A549 (cell line): ENCODE measurements at places on chromosomes 4 and X.

- DNase-seq, result no peak
Measured at GRCh38 chr4:88880501-88881226, 176.3 kb downstream of the FAM13A start.

DNA sequence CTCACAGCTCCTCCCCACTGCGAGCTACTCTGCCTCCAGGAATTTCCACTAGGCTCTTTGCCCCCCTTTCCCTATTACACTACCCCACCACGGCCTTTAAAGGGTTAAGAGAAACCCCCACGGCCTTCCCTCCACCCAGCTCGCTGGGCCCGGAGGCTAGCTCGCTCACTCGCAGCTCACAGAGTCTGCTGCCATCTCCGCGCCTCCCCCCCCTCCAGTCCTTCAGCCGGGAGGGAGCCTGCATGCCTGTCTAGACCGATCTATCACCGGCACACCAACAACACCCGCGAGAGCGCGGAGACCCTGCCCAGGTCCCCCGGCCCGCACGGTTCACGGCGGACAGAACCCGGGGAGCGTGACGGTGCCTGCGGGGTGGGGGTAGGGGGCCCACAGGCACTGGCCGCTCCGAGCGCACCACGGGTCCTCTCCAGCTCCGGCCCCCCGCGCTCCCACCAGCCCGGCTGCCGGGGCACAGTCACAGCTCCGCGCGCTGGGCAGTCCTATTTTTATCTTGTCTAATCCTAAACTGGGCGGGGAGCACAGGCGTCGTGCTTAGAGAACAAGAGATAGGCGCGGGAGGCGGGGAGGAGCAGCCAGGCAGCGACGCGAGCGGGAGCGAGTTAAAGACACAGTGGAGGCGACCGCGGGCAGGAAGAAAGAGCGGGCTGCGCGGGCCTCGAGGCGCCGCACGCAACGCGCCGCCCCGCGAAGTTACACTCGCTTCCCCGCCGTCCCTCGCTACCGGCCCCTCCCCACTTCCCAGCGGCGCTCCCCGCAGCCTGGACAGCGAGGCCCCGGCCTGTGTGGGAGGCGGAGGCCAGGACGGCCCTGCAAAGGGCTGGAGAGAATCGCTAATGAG, 3.5 kb downstream of the BCOR start:
- DNase-seq, result no peak

GRCh38 chrX:7074148-7074907, 73.2 kb upstream of the STS start:
- DNase-seq, result no peak

- no peak for DNase-seq
Measured at GRCh38 chrX:46961574-46962283, 49.5 kb downstream of the JADE3 start.

GRCh38 chr4:186169945-186170802, 21.2 kb upstream of the CYP4V2 start:
- no peak for DNase-seq

- DNase-seq, result no peak
Measured at GRCh38 chr4:159906051-159906450, 803.2 kb downstream of the RAPGEF2 start.

GRCh38 chrX:112802541-112802940, 38.1 kb downstream of the AMOT start:
- DNase-seq, result no peak

GRCh38 chrX:12447448-12448064, 309.3 kb downstream of the FRMPD4 start:
- no peak for DNase-seq

- DNase-seq, result no peak
Measured at GRCh38 chr4:45317276-45317675, 590.9 kb upstream of the GNPDA2 start.

DNA sequence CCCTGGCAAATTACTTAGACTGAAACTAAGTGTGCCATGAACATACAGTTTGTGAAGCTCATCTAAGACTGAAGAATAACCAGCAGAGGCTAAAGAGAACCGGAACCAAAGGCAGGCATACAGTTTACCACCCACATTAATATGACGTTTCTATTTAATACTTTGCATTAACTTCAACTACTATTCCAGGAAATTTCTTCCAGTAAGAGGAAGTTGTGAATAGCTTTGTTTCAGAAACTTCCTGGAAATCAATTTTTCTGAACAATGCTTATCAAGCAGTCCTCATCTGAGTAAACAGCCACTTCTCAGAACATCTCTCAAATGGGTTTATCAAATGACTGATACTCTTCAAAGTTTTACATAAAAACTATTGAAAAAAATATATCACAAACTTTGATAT, 252.7 kb downstream of the OPHN1 start:
- DNase-seq, result no peak

DNA sequence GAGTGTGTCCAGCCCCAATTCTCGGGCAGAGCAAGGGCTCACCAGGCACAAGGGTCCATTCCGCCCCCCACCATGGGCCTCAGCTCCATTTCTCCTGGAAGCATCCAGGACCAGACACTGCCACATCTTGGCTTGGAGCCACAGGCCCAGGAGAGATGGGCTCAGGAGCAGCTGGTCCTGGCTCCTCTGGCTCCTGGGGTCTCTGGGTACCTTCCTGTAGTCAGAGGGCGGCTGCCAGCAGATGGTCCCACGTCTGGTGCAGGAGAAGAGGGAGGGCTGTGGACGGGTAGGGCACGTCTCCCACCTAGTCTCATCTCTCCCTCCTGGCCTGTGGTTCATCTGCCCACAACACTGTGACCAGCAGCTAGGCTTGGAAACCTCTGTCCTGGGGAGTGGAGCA, 8.0 kb downstream of the ATP2B3 start:
- DNase-seq, result no peak

GRCh38 chr4:67714248-67714583, 13.3 kb upstream of the UBA6 start:
- DNase-seq, result peak; percentile 36

GRCh38 chr4:7608046-7608445, 173.3 kb upstream of the PSAPL1 start:
- no peak for DNase-seq

GRCh38 chrX:119411959-119412358, 12.8 kb downstream of the SLC25A43 start:
- peak; percentile 37 for DNase-seq

GRCh38 chr4:102216666-102217065, 128.6 kb downstream of the SLC39A8 start:
- DNase-seq, result no peak

DNA sequence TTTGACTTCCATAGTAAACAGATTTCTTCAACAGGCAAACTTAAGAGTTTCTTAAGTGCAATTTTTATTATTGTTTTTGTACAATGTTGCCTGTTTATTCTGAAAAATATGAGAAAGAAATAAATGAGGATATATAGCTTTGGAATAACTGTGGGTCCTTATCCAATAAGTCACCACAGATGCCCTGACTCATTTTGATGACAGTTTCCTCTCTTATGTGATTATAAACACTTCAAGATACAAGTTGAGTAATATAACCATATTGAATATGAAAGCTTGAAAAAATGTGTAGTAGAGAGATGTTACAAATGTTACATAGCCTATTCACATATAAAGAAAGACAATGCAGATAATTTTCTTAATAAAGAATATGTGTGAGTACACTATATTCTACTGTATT, 931.6 kb downstream of the RAPGEF2 start:
- no peak for DNase-seq

DNA sequence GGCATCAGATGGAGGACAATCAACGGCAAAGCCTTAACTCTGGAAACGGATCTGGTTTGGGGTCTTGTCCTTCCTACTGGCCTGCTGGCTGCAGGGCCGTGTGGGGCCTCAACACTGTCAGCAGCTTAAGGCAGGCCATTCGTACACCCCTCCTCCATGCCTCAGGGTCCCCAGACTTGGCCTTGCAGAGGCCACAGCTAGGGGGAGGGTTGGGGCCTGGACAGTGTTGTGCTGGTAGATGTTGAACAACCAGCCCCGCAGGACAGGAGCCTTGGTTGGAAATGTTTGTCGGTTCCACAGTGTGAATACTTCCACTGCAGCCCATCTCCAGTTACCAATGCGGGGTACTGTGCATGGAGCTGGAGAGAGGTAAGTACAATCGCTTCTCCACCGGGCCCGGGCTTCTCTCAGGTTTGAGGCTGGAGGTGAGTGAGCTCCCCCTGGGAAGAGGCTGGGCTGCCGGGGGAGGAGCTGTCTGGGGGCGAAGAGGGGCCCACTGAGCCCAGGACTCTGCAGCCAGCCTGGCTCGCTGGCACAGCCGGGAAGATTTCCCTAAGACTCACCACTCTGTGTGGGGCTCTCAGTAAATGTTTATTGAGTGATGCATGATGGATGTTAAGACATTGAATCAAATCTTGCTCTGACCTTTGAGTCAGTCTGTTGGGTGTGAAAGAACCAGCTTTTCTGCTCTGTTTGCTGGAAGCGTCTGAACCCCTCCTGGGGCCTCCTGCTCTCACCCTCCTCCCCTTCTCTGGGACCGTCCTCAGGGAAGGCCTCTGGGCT, 19.7 kb upstream of the GPR78 start:
- no peak for DNase-seq

GRCh38 chr4:61143461-61143860, 56.7 kb upstream of the ADGRL3 start:
- no peak for DNase-seq

- no peak for DNase-seq
Measured at GRCh38 chr4:115424852-115425251, 311.4 kb upstream of the NDST4 start.

- no peak for DNase-seq
Measured at GRCh38 chrX:154374313-154375155, at the start of gene FLNA. FLNA (minus strand) TSS chrX:154374634; CDS start chrX:154371245, 3,389 bp downstream.

DNA sequence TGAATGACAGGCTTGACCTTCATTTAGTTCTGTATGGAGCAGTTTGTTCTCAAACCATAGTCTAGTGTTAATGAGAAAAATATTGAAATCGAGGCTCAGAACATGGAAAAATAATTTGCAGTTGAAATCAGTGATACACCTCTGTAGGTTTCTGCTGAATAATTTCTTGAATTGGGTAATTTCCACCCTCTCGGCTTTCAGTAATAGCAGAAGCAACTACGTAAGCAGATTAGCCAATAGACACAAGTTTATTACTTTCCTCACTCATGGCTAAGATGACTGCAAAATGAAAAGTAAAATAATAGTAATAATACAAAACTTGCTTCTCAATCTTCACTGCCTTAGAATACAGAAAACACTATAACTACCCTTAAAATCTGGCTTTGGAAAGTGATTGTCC, 46.0 kb downstream of the USP38 start:
- DNase-seq, result no peak

DNA sequence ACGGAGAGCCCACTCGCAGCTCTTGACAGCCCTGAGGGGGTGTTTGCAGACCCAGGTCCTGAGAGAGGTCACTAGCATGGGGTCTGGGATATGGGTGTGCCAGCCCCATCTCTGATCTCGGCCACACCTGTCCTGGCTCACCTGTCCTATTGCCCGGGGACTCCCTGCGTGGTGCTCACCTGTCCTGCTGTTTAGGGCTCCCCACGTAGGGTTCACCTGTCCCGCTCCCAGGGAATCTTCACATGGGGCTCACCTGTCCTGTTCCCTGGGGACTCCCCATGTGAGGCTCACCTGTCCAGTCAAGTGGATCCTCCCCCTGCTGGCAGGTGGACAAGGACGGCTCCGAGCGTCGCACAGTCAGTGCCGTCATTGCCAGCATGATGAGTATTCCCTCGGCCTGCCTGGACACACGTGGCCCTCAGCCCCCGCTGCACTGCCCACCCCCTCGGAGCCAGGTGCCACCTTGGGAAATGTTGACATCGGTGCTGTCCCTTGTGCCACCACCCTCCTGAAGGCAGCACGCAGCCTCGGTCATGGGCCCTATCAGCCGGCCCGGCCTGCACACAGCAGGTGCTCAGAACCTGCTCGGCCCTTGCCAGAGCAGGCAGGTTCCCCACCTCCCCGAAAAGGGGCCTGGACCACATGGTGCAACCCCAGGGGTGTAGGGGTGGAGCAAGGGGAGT, 6.3 kb downstream of the SLC49A3 start:
- DNase-seq, result no peak

GRCh38 chr4:140717313-140717712, 38.9 kb downstream of the TBC1D9 start:
- no peak for DNase-seq

GRCh38 chr4:11412211-11412610, 16.5 kb downstream of the HS3ST1 start:
- DNase-seq, result no peak
